ENCODE measurements at places on chromosomes 2 and 18.

GRCh38 chr2:45591073-45591472 is 20.0 kb downstream of the SRBD1 start:
- DNase-seq, result no peak

DNA sequence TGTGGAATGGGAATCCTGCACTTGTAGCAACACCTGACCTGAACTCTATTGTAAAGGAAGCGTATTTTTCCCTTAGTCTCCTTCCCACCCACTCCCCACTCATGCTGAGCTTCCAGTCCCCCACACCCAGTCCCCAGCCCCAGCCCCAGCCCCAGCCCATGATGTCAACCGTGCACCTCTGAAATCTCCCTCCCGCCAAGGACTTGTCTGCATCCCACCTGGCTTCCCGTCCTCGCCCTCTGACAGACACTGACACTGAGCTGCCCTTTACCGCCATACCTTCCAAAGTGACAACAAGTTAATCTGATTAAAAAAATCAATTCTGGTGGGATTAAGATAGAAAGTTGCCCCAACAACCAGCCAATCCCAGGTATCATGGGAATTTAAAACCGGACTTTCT is 213.6 kb upstream of the CELF4 start:
- DNase-seq, result no peak

- DNase-seq, result no peak
Observed at GRCh38 chr2:47654790-47655562, 128.0 kb upstream of the MSH6 start.

DNA sequence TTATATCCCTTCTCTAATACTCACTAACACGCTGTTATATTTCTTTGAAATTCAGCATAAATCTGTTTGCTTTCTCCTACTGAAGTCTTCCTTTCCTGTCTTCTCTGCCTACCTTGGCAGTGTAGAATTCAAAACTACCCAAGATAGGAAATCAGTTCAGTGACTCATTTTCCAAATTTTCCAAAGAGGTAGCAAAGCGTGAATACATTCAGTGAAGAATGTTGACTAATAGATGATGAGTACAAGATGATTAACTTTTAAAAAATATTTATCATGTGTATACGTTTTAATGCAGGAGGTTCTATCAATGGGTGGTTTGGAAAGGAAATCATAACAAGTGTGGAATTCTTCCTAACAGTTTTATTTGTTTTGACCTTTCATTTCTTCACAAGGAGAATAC is 201.9 kb upstream of the SLC8A1 start:
- no peak for DNase-seq

GRCh38 chr2:2269989-2270562 is 61.0 kb downstream of the MYT1L start:
- no peak for DNase-seq

DNA sequence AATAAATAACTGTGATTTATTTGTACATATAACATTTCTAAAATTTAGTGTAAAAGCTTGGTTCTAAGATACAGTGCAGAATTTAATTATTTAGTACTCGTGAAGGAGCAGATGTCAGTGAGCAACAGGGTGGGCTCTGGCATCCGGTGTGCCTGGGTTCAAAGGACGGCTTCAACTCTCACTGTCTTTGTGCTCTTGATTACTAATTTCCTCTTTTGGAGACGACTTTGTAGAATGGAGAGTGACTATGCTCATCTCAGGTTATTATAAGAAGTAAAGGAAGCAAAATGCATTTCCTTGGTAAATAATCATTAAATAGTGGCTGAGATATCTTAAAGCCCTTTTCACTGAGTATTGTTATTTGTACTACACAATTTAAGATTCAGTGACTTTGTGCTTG is 271.7 kb downstream of the ASXL3 start:
- no peak for DNase-seq

- DNase-seq, result no peak
Observed at GRCh38 chr2:165295643-165296042, 56.4 kb downstream of the SCN2A start.

GRCh38 chr2:161839926-161840325 is 215.7 kb downstream of the SLC4A10 start:
- DNase-seq, result no peak

DNA sequence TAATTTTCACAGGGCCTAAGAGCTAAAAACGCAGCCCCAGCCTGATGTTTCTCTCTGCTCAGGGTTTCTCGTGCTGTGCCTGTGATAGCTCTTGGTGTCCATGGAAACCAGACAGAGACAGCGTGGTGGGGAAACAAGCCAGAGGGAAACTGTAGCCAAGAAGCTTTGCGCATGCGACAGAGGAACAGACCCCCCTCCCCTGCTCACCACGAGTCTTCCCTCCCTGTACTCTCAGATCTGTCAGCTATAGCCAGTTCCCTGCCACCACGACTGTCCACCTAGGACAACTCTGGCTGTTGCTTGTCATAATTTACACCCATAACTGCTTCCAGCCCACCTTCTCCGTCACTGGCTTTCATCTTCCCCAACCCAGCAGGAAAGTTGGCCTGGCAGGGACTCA is 13.2 kb upstream of the DNAJC27 start:
- DNase-seq, result no peak

GRCh38 chr2:151374436-151374835 is 17.0 kb downstream of the TNFAIP6 start:
- DNase-seq, result no peak

DNA sequence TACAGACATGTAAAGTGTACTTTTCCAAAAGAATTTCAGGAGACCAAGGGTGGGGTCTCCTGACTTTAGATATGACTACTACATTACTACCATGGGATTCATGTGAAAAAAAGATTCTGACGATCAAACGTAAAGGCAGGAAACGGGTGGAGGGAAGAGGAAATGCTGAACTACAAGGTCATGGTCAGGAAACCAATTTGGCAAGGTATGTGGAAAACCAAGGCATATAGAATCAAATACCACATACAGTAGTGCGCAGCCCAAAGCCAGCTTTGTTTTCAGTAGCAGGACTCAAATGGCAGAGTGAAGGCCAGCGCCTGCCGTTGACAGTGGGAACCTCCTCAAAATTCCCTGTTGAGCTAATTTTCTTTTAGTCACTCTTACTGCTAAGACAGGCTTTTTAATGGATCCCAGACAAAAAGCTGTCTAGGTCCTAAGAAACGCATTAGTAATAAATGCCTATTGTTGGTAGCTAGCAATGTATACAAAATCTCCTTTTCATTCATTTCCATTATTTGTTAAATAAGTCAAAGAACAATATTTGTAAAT is 57.6 kb upstream of the SERTAD2 start:
- no peak for DNase-seq

DNA sequence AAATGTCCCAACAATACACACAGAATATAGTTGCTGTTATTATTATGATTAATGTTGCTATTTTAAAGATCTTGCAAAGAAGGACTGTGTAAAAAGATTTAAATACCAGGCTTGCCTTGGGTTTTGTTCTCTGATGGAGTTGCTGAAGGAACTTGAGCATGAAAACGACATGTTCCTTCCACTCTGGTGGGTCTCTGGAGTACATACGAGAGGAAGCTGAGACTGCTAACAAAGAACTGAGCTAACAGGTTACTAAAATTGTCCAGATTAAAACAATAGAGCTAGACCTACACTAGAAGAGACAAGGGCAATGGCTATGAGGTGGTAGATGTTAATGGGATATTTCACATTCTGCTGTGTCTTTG is 612.2 kb downstream of the TSN start:
- no peak for DNase-seq
